Neural progenitor cell (in vitro differentiated cells): ENCODE measurements at places on chromosomes 4 and X. TPM values are rescaled to one million over a fixed set of nuclear protein-coding genes. Genes with fewer than 3 reads are reported as not detected.

The GPC4 gene
- 17.7 and 23.6 TPM in 2 replicates for total RNA-seq

The RASL11B gene
- total RNA-seq, result 6.8 and 10.1 TPM in 2 replicates

The GALNTL6 gene
- 0.12 and 0.15 TPM in 2 replicates for total RNA-seq

The PGAM4 gene
- not detected in 2 replicates for total RNA-seq

The MSX1 gene
- total RNA-seq, result 0.65 TPM in 1 of 2 replicates, not detected in the other

The ODAM gene
- not detected in 2 replicates for total RNA-seq

The SASH3 gene
- not detected in 2 replicates for total RNA-seq

The AR gene
- total RNA-seq, result 6.7 and 8.1 TPM in 2 replicates

- no peaks in the 10 kb centered on the region for H3K27me3 ChIP-seq
- no peak for DNase-seq
- no peaks in the 10 kb centered on the region for H3K36me3 ChIP-seq
- H3K4me3 ChIP-seq, result no peak overlapping the region
- no peaks in the 10 kb centered on the region for H3K4me1 ChIP-seq
Observed at GRCh38 chrX:20471483-20471882, 204.8 kb upstream of the RPS6KA3 start.

GRCh38 chrX:111490688-111491087 lies 20.8 kb upstream of the SERTM2 start:
- no peak overlapping the region for H3K4me3 ChIP-seq
- H3K27me3 ChIP-seq, result no peaks in the 10 kb centered on the region
- DNase-seq, result no peak
- H3K27ac ChIP-seq, result no peak overlapping the region
- H3K36me3 ChIP-seq, result no peaks in the 10 kb centered on the region
- H3K4me1 ChIP-seq, result no peaks in the 10 kb centered on the region

GRCh38 chr4:43047058-43047457 lies 154.5 kb downstream of the GRXCR1 start:
- H3K27ac ChIP-seq, result no peak overlapping the region
- DNase-seq, result no peak
- no peak overlapping the region for H3K4me3 ChIP-seq
- no peaks in the 10 kb centered on the region for H3K4me1 ChIP-seq

- no peaks in the 10 kb centered on the region for H3K4me1 ChIP-seq
- DNase-seq, result no peak
- no peak overlapping the region for H3K27ac ChIP-seq
- no peak overlapping the region for H3K4me3 ChIP-seq
- no peaks in the 10 kb centered on the region for H3K27me3 ChIP-seq
Observed at GRCh38 chr4:84826681-84827080, 139.8 kb downstream of the WDFY3 start.

DNA sequence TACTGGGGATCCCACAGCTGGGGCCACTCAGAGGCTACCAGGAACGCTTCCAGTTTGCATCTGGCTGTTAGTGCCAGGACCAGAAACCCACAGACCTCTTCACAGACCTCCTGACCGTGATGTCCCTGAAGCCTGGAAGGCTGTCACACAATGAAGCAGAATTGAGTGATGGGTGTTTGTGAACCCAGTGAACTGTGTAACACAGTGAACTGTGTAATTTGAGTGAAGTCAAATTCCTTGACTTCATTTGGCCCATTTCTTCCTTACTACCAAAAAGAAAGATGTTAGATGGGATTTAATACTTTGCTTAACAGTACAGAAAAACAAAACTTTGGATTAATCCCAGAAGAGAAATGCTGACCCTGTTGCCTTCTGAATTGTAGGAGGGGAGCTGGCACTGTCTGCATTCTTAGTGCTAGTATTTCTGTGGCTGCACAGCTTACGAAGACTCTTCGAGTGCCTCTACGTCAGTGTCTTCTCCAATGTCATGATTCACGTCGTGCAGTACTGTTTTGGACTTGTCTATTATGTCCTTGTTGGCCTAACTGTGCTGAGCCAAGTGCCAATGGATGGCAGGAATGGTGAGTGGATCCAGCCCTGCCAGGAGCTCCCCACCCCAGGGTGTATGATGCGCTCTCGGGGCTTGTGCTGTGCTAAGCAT lies 17.8 kb downstream of the SRD5A3 start:
- H3K4me3 ChIP-seq, result no peak overlapping the region
- no peak overlapping the region for H3K27ac ChIP-seq
- peak; percentile 26 for DNase-seq
- H3K27me3 ChIP-seq, result no peaks in the 10 kb centered on the region
- H3K36me3 ChIP-seq, result no peaks in the 10 kb centered on the region

- no peaks in the 10 kb centered on the region for H3K36me3 ChIP-seq
- H3K27ac ChIP-seq, result no peak overlapping the region
- H3K4me3 ChIP-seq, result no peak overlapping the region
- no peak for DNase-seq
Observed at GRCh38 chr4:40747207-40747835, 2.4 kb upstream of the NSUN7 start.

DNA sequence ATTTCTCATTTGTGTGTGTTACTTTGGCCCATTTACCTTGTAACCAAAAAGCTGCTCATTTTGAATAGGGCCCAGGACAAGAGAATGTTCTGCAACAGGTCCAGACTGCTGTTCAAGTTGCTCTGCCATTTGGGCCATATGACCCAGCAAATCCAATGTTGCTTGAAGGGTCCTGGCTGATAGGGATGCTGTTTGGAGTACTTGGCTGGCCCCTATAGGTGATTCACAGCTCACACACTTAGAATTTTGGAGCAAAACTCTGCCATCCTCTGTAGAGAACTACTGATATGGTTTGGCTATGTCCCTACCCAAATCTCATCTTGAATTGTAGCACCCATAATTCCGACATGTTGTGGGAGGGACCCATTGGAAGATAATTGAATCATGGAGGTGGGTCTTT lies 131.5 kb downstream of the AASDH start:
- H3K4me3 ChIP-seq, result no peak overlapping the region
- no peaks in the 10 kb centered on the region for H3K36me3 ChIP-seq
- no peak overlapping the region for H3K27ac ChIP-seq
- peaks cover 26% of the 10 kb centered on the region for H3K4me1 ChIP-seq
- no peaks in the 10 kb centered on the region for H3K27me3 ChIP-seq

DNA sequence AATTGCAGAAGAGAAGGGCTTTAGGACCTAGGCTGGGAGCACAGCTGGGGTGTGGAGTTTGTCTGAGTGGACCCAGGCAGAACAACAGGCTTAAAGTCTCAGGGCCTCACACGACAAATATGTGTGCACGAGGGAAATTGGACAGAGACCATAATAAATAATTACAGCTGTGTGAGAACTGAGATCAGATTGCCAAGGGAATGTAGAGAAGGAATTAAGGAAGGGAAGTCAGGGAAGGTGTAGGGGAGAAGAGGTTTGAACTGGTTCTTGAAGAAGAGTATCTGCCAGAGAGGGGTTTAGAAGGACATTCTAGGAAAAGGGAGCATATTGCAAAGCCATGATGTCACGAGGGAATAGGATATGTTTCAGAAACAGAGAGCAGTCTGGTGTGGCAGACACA lies 120.7 kb upstream of the TSPAN5 start:
- DNase-seq, result no peak
- H3K27ac ChIP-seq, result no peak overlapping the region
- no peak overlapping the region for H3K4me3 ChIP-seq
- H3K4me1 ChIP-seq, result no peaks in the 10 kb centered on the region

DNA sequence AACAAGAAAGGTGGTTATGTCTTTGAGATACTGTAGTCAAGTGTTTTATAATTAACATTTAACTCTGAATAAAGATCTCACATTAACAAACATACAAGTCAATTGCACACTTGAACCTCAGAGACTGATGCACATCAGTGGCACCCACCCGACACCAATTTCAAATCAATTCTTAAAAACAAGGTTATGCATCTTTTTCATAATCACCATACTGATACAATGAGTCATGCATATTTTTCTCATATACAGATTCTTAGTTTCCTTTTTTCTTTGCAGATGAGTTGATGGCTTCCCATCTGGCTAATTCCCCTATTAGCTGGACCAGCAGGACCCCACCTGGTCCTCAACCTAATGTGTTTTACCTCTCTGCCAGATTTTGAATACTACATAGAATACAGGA lies 136.2 kb upstream of the RPL34 start:
- no peaks in the 10 kb centered on the region for H3K4me1 ChIP-seq
- H3K27ac ChIP-seq, result no peak overlapping the region
- no peaks in the 10 kb centered on the region for H3K27me3 ChIP-seq
- no peak for DNase-seq

- no peaks in the 10 kb centered on the region for H3K27me3 ChIP-seq
- peaks cover 8% of the 10 kb centered on the region for H3K4me1 ChIP-seq
- H3K36me3 ChIP-seq, result no peaks in the 10 kb centered on the region
- no peak overlapping the region for H3K27ac ChIP-seq
- no peak overlapping the region for H3K4me3 ChIP-seq
- no peak for DNase-seq
Observed at GRCh38 chr4:11908205-11908604, 479.5 kb upstream of the HS3ST1 start.

DNA sequence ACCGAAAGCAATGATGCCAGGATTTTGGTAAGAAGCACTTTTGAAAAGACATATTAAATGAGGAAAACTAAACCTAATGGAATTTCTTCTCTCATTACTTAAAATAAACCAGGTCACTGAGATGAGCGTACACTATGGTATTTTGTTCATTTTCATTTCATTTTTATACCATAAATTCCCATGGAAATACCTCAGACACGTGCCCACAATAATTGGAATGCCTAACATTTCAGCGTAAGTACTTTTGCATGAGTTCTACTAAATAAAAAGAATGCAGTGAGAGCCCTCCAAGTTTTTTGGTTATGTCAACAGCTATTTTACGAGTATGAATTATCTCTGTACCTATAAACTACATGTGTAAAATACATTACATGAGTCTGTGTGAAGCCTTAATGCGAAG lies 3.2 kb downstream of the CAMK2D start:
- H3K27me3 ChIP-seq, result peaks cover 4% of the 10 kb centered on the region
- H3K4me1 ChIP-seq, result peaks cover 14% of the 10 kb centered on the region
- no peak overlapping the region for H3K4me3 ChIP-seq
- no peak for DNase-seq

DNA sequence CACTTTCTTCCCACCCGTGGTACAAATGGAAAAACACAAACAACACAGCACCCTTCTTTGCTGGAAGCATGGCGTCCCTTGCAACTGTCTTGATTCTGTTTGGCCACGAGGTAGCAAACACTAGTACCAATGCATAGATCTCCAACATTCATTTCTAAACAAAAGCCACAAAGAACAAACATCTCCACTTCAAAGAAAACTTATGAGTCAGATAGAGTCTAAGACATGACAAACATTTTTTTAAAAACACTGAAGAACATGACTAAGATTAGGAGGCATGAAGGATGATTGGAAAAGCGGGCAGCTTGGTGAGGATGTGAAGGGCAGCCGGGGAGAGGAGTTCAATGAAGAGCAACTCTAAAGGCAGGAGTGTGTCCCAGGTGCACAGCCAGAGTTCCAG lies 197.6 kb upstream of the FAM9B start:
- no peak overlapping the region for H3K4me3 ChIP-seq
- no peaks in the 10 kb centered on the region for H3K36me3 ChIP-seq
- no peak for DNase-seq
- no peaks in the 10 kb centered on the region for H3K4me1 ChIP-seq

- H3K4me3 ChIP-seq, result no peak overlapping the region
- H3K27ac ChIP-seq, result no peak overlapping the region
- H3K27me3 ChIP-seq, result no peaks in the 10 kb centered on the region
- no peaks in the 10 kb centered on the region for H3K4me1 ChIP-seq
- H3K36me3 ChIP-seq, result no peaks in the 10 kb centered on the region
Observed at GRCh38 chr4:74874753-74875367, 58.1 kb upstream of the PARM1 start.

DNA sequence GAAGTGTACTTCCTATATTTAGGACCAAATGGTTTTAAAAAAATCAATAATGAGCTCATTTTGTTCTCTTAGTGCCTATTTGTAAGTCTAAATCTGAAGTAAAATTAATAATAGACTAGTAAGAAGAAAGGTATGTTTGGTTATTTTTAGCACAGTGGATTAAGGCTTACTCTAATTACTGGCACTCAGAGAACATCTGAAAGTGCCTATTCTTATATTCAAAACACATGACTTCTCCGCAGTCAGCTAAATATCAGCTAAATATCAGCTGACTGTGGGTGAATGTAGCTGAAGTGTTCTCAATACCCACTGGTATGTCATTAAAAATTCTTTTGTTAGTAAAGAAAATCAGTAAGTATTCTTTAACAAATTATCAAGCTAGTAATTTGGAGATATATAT lies 6.0 kb downstream of the AP1S2 start:
- H3K27ac ChIP-seq, result peak overlapping the region; percentile 19
- peaks cover 61% of the 10 kb centered on the region for H3K36me3 ChIP-seq
- H3K4me1 ChIP-seq, result peaks cover 57% of the 10 kb centered on the region
- H3K27me3 ChIP-seq, result no peaks in the 10 kb centered on the region
- peak overlapping the region; percentile 6 for H3K4me3 ChIP-seq
- DNase-seq, result no peak

DNA sequence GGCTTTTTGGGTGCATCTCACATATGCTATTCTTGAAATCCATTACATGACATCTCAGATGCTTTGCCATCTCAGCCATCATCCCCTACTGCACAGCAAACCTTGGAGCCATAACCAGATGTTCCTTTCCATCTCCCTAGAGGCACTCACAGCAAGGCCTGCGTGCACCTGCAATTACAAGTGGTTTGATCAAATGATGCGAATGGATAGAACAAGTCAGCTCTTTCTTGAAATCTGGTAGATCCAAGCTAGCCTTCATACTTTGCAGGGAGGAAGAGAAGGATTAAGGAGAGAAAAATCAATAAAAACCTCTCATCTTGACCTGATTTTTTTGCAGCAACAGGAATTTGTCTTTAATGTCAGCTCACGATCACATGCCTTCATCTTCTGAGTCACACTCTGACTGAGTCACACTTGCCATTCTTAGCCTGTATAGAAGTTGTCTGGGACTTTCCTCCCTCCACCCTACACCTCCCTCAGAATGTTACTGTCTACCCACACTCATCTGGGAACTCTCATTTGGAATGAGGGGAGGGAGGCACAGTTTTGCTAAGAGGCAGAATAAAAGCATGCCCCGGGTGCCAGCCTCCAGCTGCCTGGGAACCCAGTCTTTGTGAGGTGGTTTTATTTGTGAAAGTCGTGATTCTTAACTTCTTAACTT lies 11.9 kb upstream of the TRIML1 start:
- H3K4me3 ChIP-seq, result no peak overlapping the region
- peaks cover 4% of the 10 kb centered on the region for H3K4me1 ChIP-seq
- H3K27me3 ChIP-seq, result no peaks in the 10 kb centered on the region

GRCh38 chr4:4426511-4427120 lies 39.7 kb downstream of the NSG1 start:
- DNase-seq, result no peak
- no peak overlapping the region for H3K4me3 ChIP-seq
- H3K27me3 ChIP-seq, result no peaks in the 10 kb centered on the region

DNA sequence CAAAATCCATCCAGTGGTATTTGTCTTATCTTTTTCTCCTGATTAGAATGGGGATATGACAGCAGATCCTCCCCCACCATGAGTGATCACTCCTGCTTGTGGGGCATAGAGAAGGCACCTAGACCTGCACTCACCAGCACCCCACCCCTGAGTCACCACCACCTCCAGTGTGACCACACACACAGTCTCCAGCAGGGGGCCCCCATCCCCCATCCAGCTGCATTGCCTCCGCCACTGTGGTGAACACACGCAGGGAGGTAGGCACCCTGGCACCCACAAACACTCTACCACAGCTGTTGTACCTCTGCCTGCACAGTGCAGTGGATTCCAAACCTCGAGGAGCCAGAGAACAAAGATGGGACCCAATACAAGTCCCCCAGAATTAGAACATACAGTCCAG lies 9.0 kb upstream of the MAGEA8 start:
- no peak overlapping the region for H3K27ac ChIP-seq
- peak; percentile 39 for DNase-seq
- H3K4me1 ChIP-seq, result no peaks in the 10 kb centered on the region
- H3K27me3 ChIP-seq, result no peaks in the 10 kb centered on the region
- no peak overlapping the region for H3K4me3 ChIP-seq
- H3K36me3 ChIP-seq, result no peaks in the 10 kb centered on the region
